Stimulated activated CD4-positive, alpha-beta T cell treated with anti-CD3 and anti-CD28 coated beads, Interleukin-1b, Interleukin-23, amount 100 ng/mL, for 1 hour (primary cell): ENCODE measurements at places on chromosomes 1 and 21.

- no peak for DNase-seq
Observed at GRCh38 chr1:115506518-115506917, 135.3 kb upstream of the VANGL1 start.

- no peak for DNase-seq
Observed at GRCh38 chr1:174007851-174008250, 14.3 kb downstream of the RC3H1 start.

GRCh38 chr1:212797681-212798080, 6.0 kb downstream of the TATDN3 start:
- no peak for DNase-seq

DNA sequence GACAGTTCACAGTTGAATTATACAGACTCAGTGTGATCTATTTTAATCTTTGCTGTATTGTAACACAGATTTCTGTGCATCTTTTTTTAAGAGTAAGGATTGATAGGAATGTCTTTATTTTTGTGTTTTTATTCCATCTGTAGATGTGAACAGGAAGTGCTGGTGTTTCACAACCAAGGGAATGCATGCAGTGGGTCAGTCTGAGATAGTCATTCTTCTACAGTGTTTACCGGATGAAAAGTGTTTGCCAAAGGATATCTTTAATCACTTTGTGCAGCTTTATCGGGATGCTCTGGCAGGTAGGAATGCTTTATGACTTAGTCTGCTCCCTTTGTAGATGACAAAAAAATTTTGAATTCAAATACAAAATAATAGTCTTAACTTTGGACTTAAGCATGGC, 84.5 kb downstream of the CC2D1B start:
- no peak for DNase-seq

GRCh38 chr21:18129526-18129925, 115.1 kb upstream of the CHODL start:
- DNase-seq: no peak

- DNase-seq: no peak
Observed at GRCh38 chr1:12615865-12616708, 1.9 kb downstream of the DHRS3 start.

- DNase-seq: no peak
Observed at GRCh38 chr21:26140164-26140579, 30.4 kb downstream of the APP start.

DNA sequence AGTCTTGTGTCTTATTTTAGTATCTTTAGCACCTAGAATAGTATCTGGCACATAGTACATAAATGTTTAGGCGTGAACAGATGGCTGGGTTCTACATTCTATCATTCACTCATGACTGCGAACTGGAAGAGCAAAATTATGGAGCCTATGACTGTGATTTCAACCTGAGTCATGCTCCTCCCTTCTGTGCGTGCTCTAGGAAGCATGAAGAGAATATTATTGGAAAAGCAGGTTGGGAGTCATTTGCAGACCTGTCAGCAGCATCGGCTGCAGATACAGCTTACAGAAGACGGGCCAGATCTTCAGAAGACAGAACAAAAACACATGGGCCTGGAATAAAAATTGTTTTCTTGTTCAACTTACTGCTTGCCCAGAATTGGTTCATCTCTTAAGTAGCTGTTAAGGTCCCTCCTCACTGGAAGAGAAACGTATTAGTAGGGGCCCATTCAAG, 344.0 kb upstream of the USP24 start:
- no peak for DNase-seq

DNA sequence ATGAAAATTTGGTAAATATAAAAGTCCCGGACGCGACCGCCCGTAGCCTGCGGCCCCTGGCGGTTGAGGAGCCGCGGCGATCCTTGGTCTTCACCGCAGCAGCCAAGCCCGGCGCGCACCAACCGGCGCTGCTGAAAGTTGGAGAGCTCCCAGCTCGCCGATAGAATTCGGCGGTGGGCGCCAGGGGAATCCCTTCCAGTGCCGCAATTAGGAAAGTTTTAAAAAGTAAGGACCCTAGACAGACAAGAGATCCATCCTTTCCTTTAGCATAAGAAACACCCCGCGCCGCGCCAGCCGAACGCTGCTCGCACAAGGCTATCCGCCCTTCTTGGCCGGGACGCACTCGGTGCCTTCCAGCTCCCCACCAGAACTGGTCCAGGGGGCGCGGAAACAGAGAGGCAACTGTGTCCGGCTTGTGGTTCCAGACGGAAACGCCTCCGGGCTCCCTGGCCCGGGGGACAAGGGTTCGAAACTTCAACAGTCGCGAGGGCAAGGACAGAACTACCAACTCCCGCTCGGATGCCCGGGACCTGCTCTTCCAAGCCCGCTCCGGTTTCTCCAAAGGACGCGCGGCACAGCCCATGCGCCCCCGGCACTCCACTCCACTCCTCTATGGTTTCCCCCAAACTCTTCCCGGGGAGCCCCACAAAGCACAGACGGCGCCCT, 1.7 kb downstream of the FAM78B start:
- DNase-seq: no peak

- DNase-seq: no peak
Observed at GRCh38 chr1:70334436-70334835, 20.1 kb downstream of the ANKRD13C start.

- no peak for DNase-seq
Observed at GRCh38 chr1:168801032-168801745, 72.2 kb upstream of the DPT start.

DNA sequence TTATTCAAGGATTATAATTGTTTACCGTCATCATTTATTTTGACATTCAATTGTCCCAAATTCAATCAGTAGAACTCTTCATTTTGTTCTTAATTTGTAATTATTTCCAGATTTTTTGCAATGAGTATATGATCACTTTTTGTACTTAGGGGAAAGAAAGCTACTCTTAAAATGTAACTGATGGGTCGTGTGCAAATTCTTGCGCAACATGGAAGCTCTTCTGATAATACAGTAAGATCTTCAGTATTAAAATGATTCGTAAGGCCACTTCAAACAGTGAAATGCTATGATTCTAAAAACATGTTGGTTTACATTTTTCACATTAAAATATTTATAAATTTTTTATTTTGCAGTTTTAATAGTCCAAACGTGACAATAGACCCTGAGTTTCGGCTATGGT, 63.4 kb downstream of the LBR start:
- DNase-seq: no peak

- no peak for DNase-seq
Observed at GRCh38 chr1:179082333-179082998, 596 bp downstream of the TOR3A start.

- no peak for DNase-seq
Observed at GRCh38 chr1:93623875-93624274, 57.8 kb downstream of the BCAR3 start.

GRCh38 chr21:16013570-16013969, 283.8 kb downstream of the USP25 start:
- DNase-seq: no peak

DNA sequence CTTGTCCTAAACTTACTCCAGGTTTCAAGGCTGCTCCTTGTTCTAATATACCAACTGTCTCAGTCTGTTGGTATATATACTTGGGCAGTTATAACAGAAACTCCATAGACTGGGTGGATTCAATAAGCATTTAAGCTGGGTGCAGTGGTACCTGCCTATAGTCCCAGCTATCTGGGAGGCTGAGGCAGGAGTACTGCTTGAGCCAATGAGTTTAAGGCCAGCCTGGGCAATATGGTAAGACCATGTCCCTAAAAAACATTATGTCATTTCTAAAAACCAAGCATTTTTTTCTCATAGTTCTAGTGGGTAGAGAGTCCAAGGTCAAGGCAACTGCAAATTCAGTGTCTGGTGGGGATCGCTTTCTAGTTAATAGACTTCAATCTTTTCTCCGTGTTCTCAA, 17.4 kb upstream of the CR1L start:
- no peak for DNase-seq

DNA sequence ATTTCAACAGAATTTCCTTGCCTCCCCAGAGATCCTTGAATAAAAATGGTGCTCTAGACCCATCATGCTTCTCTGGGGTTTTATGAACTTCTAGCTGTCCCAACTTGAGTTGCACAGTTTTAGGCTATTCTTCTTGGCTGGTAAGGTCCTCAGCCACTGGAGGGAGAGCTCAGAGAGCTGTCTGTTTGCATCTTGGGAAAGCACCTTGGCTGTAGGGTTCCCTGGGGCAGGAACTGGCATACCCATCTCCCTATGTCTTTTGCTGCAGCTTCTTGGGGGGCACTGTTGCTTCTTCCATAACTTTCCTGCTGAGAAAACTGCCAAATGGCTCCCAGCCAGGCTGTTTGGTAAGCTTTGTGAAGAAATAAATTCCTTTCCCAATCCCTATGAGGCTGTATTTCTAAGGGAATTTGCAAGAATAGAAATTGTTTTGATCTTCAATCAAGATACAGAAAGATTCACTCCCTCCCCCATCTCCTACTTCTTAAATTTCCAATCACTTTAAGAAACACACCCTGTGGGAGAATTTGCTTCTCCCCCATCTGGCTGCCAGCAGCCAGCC, 8.2 kb upstream of the FMOD start:
- no peak for DNase-seq

GRCh38 chr1:208985231-208985630, 598.3 kb upstream of the CAMK1G start:
- DNase-seq: no peak
